Activated CD4-positive, alpha-beta memory T cell treated with anti-CD3 and anti-CD28 coated beads for 36 hours (primary cell): ENCODE measurements at places on chromosomes 1 and 21. TPM values are rescaled to one million over a fixed set of nuclear protein-coding genes. Genes with fewer than 3 reads are reported as not detected.

Gene SLAMF7
- total RNA-seq, result 15.9 TPM

Gene DDX20
- 14.2 TPM for total RNA-seq

Gene WDR64
- total RNA-seq, result not detected

Gene CD1C
- total RNA-seq, result not detected

Gene TMIGD3
- total RNA-seq, result not detected

Gene RBP7
- not detected for total RNA-seq

Gene GREM2
- total RNA-seq, result 0.26 TPM

Gene DYNLT4
- 0.40 TPM for total RNA-seq

Gene DUSP10
- 8.9 TPM for total RNA-seq

Gene S100A8
- not detected for total RNA-seq

Gene CCDC27
- total RNA-seq, result not detected

Gene OR2M3
- total RNA-seq, result not detected

Gene SH2D2A
- total RNA-seq, result 280 TPM

Gene FOXO6
- 0.19 TPM for total RNA-seq
